ENCODE measurements at places on chromosomes 4 and X.

DNA sequence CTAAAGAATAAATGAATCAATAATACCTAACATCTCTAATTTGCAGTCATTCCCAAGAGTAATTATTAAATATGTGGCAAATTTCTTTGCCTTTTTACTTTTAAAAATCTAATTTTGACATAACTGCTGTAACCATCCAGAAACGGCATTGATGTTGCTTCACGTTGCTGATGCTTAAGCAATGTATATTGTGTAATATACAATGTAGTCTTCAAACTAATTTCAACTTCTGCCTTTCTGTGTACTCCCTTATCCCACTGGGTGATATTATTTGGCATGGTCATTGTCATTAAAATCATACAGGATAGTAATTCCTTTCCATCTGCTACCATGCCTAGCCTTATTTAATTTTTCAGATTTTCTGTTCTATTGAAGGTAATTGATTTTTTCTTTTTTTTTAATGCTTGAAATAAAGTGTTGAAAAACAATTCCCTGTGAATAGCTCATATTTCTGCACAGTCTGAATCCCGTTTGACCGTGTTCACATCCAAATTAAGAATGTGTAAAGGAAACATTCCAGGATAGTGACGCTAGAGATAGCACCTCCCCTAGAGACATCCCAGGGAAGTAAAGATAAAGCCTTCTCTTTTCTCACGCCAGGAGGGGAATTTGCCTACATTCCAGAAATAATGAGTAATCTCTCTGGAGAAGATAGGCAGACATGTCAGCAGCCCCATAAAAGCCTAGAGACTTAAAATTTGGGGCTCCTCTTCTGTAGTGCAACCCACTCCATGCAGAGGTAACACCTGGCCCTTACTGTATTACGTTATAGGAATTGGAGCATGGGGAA, 8.6 kb downstream of the FAM200B start:
- no peak for DNase-seq

GRCh38 chr4:75889537-75890199, 12.6 kb downstream of the PPEF2 start:
- no peak for DNase-seq

DNA sequence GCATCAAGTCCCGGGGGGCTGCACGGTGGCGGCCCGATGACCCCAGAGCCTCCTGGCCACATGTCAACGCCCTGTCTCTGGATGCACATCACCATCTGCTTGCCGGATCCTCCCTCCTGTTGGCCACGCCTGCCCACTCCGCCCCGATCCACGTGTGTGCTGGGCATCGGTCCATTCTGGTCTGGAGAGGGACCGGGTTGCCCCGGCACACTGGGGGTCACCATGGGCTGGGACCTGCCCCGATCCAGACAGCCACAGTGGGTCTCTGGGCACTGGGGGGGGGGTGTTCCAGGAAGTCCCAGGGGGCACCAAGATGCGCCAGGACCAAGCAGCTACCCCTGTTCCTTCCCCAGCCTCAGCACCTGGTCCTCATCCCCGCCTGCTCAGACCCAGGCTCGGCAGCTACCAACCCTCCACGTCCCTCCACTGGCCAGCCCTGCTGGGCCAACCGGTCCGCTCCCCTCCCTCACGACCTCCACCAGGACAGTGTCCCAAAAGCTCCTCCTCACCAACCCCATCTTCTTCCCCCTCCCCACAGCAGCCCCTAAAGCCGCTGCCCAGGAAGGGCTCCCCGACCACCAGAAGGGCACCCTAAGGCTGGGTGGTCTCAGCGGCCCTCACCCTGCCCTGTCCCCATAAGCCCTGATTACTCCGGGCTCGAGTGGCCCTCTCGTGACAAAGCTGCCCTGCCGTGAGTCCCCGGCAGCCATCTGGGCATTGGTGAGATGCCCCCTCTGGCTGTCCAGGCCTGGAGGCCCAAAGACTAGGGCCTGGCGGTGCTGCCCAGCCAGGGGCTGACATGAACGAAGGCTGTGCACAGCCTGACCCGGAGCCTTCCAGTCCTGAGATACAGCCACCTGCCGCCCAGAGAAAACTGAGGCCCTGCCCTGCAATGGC, 4.6 kb downstream of the CTBP1 start:
- no peak for DNase-seq

DNA sequence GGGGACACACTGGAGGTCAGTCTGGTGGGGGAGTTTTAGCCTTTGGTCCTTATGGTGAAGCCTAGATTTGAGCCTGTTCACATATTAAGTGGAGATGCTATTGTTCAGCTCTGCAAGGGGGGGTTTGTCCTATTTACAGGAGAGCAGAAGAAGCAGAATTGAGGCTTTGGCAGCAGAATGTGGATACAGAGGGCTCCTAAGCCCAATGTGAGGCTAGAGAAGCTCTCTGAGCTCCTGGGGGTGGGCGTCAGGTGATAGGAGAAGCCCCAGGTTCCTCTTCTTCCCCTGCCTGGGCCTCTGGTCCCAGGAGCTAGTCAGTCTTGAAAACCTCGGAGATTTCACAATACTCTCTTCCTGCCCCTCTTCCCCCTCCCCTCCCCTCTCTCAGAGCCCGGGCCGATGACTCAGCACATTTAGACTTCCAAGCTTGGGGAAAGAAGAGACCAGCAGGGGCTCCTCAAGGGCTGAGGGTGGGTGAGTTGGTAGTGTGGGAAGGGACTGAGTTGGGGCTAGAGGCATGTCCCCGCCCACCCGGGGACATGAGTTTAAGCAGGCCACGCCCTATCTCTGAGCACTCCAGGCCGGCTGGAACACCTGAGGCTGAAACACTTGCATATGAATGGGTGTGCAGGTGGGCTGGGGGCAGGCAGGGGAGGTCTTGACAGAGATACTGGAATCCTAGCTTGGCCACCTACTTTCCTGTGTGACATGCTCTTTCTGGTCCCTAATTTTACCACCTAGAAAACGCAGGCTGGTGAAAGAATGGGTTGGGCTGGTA, 3.4 kb downstream of the TFE3 start:
- peak; percentile 69 for DNase-seq

- no peak for DNase-seq
Observed at GRCh38 chrX:104376937-104377336, 122.2 kb upstream of the ESX1 start.
